ENCODE measurements at places on chromosomes 3 and 15.

GRCh38 chr15:69734699-69735098 is 282.1 kb downstream of the RPLP1 start:
- no peak for DNase-seq

DNA sequence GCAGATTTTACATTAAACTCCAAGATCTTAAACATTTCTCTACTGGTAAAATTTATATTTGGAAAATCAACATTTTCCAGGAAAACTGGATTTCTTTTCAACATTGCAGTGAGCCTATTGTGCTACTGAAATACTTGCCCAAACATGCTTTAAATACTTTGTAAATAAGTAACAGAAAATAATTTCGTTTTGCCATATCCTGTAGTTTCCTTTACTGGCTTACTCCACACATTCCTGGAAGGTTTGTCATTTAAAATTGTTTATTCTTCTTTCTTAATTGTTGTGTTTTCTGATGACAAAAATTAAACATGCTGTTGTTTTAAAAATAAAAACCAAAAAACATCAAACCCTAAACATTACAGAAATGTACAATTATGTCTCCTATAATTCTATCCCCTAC is 22.0 kb downstream of the ACAD11 start:
- no peak for DNase-seq

- DNase-seq: no peak
Measured at GRCh38 chr3:142596726-142597088, 514 bp downstream of the PLS1 start.

DNA sequence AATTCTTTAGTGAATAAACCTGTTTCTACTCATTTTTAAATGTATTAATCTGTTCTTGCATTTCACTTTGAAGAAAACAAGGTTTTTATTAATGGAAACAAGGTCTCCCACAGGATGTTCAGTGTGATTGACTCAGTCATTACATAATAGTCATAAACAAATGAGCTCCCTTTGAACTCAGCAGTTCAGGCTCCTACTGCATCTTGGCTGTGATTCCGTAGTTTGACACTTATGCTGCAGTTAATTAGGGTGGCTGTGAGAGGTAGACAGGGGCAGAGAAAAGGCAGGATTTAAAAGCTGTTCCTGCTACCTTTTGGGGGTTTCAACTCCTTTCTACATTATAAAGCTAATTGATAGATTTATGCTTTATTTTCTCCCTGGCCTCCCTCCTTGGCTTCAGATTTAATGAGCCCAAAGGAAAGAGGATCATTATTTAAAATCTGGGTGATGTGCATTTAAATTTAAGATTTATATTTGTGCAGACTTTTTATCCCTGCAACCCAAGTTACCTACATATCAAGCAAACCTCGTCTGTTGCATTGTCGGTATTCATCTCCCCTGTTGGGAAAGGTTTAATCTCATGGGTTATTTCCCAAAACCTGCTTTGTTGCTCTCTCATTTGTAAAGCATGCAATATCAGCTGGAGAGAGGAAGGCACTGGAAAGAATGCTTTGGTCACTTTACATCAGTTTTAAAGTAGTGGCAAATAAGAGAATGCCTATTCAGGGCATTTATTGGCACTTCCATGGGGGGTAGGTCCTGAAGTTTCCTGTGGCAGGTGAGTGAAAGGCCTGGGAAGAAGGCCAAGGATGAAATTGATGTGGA is 345.0 kb upstream of the NR2E3 start:
- no peak for DNase-seq
